ENCODE measurements at places on chromosomes 3 and 15. TPM values are rescaled to one million over a fixed set of nuclear protein-coding genes. Genes with fewer than 3 reads are reported as not detected.
A peak's percentile ranks its signal among the peaks of the same experiment; 100 is the strongest.

- peaks cover 12% of the 10 kb centered on the region for H3K4me1 ChIP-seq
- no peak overlapping the region for H3K27ac ChIP-seq
- no peak for DNase-seq
- peaks cover 32% of the 10 kb centered on the region for H3K36me3 ChIP-seq
Measured at GRCh38 chr3:197519801-197520211, 36.0 kb downstream of the BDH1 start.

- no peak overlapping the region for H3K27ac ChIP-seq
- no peaks in the 10 kb centered on the region for H3K4me1 ChIP-seq
- no peaks in the 10 kb centered on the region for H3K36me3 ChIP-seq
- H3K4me3 ChIP-seq: no peak overlapping the region
Measured at GRCh38 chr15:80445300-80446041, 41.3 kb downstream of the ARNT2 start.

DNA sequence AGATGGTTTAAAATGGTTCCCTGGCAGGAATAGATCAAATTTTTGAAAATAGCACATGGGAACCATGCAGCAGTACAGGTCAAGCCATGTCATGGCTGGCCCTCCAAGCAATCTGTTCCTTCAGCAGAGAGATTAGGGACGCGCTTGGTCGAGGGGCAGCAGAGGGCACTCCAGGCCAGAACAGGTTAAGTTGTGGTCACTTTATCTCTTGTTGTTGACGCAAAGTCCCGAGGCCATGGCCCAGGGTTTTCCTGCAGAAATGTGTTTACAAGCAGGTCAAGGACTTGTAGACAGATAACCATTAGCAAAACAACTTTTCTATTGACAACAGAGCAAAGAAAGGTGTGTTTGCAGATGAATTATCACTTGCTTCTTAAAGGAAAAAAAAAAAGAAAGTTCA is 570.0 kb upstream of the NR2F2 start:
- H3K27ac ChIP-seq: no peak overlapping the region
- no peak overlapping the region for H3K4me3 ChIP-seq
- no peak for DNase-seq

DNA sequence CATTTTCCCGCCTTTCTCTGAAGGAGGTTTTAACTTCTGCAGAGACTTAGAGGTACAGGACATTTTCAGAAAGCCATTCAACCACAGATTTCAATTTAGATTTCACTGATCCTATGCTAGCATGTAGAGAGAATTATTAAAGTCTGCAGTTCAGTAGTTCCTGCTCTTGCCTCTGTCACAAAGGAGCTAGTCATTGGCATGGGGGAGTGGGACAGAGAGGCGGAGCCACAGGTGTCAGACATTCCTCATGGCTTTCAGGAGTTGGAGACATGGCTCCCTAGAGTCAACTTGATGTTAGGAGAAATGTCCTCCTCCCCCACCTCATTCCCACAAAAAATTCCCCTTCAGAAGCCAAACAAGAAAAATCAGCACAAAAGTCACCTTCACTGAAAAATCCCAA is 66.0 kb upstream of the SIAH2 start:
- no peak overlapping the region for H3K4me3 ChIP-seq
- DNase-seq: no peak
- H3K36me3 ChIP-seq: no peaks in the 10 kb centered on the region
- no peaks in the 10 kb centered on the region for H3K4me1 ChIP-seq
- H3K27me3 ChIP-seq: peaks cover 4% of the 10 kb centered on the region

- peak overlapping the region; percentile 87 for H3K27ac ChIP-seq
- peaks cover 12% of the 10 kb centered on the region for H3K36me3 ChIP-seq
- H3K27me3 ChIP-seq: no peaks in the 10 kb centered on the region
- peak; percentile 49 for DNase-seq
Measured at GRCh38 chr3:129481766-129482332, 41.8 kb downstream of the IFT122 start.

The OXTR gene
- total RNA-seq: 0.82 TPM

GRCh38 chr3:5431811-5432378 is 244.4 kb downstream of the EDEM1 start:
- no peaks in the 10 kb centered on the region for H3K36me3 ChIP-seq
- no peak overlapping the region for H3K4me3 ChIP-seq
- H3K27ac ChIP-seq: no peak overlapping the region
- H3K27me3 ChIP-seq: peaks cover 2% of the 10 kb centered on the region

The CAMK2N2 gene
- total RNA-seq: not detected

DNA sequence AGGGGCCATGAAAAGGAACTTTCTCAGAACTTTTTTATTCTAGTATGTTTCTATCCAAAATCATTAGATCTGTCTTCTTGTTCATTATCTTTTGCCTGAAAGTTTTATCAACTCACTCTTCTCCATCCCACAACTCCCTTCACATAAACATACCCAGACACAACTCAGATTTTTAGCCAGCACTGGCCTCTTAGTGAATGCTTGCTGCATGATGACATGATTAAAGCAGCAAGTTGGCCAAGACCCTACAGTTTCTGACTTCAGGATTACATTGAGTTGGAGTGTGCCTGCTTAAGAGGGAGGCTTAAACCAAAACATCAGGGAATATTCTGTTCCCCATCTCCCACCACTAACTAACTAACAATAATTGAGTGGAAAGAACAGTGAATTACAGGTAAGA is 38.1 kb downstream of the PLSCR2 start:
- H3K36me3 ChIP-seq: no peaks in the 10 kb centered on the region
- no peak overlapping the region for H3K4me3 ChIP-seq
- DNase-seq: no peak
- H3K27ac ChIP-seq: no peak overlapping the region

The TRPM1 gene
- total RNA-seq: not detected

The RAB43 gene
- total RNA-seq: 52.0 TPM

DNA sequence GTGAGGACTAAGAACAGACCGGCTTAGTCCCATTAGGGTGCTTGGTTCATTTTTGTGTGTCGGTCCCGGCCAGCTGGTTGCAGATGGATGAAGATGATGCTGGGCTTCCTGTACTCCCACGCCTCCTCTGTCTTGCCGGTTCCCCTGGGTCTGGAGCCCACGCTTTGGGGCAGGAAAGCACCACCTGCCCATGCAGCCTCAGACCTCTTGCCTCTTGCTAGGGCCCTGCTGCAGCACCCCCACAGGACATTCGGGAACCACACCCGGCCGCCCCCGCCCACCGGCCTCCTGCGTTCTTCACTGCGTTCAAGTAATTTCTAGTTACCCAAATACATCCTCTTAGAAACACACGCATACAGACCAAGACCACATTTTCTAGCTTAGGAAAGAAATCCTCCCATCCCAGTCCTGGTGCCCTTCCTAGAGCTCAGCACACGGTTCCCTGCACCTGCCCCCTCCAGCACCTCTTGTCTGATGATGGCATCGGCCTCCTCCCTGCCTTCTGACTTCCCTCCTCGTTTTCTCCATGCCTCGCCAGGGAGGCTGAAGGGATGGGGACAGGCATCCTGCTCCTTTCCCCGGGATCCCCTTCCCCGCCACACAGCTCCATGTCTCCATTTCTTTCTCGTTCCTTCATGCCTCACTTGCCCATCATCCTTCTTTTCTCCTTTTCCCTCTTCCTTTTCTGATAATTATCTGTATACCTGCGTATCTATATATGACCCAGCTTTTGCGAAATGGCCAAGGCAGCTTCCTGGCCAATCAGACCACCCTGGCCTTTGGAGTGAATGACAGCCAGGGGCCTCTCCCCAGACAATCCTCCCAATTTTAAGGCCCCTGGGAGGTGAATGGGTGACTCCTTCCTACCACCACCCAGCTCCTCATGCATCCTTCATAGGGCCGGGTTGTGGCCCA is 30.9 kb downstream of the FAM3D start:
- H3K4me1 ChIP-seq: no peaks in the 10 kb centered on the region
- no peak overlapping the region for H3K4me3 ChIP-seq
- no peaks in the 10 kb centered on the region for H3K36me3 ChIP-seq

GRCh38 chr15:28967066-28967465 is 81.3 kb downstream of the APBA2 start:
- no peaks in the 10 kb centered on the region for H3K36me3 ChIP-seq
- H3K4me3 ChIP-seq: no peak overlapping the region
- no peak overlapping the region for H3K27ac ChIP-seq
- H3K27me3 ChIP-seq: peaks cover 2% of the 10 kb centered on the region
- DNase-seq: no peak
- H3K4me1 ChIP-seq: no peaks in the 10 kb centered on the region

The BFSP2 gene
- total RNA-seq: not detected

The FGF12 gene
- not detected for total RNA-seq

- no peak overlapping the region for H3K4me3 ChIP-seq
- peaks cover 1% of the 10 kb centered on the region for H3K36me3 ChIP-seq
- peaks cover 26% of the 10 kb centered on the region for H3K4me1 ChIP-seq
- peak overlapping the region; percentile 88 for H3K27ac ChIP-seq
- DNase-seq: no peak
Measured at GRCh38 chr15:80031841-80032240, 27.6 kb upstream of the ZFAND6 start.

The GPR27 gene
- 1.0 TPM for total RNA-seq

DNA sequence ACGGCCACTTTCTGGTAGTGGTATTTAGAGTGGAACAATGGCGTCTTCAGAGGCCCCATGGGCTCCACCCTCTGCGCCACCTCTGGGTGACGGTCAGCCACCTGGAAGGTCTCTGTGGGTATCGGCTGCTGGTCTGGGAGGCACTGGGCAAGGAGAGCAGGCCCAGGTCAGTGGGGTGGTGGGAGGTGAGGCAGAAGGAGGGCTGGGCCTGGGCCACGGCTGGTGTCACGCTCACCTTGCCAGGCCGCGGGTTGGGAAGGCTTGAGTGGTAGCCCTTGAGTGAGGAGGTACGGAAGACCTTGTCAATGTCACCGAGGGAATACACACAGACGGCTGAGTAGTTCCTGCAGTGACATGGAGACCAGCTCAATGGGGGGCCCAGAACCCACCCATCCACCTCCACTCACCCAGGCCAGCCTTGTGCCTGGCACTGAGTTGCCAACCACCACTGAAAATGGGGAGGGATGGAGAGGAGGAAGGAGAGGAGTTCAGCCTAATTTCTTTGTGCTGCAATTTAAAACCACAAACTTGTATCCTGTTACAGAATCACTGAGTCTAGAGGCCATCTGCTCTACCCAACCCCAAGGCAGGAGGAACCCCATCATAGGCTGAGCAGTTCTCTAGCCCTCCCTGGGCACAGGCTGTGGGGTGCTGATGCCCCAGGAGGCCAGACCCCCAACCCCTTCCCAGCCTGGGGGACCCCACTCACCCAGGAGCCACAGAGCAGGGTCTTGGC is 19.0 kb downstream of the SEMA7A start:
- DNase-seq: no peak
- H3K27me3 ChIP-seq: no peaks in the 10 kb centered on the region
- peak overlapping the region; percentile 79 for H3K27ac ChIP-seq
- H3K4me3 ChIP-seq: no peak overlapping the region

DNA sequence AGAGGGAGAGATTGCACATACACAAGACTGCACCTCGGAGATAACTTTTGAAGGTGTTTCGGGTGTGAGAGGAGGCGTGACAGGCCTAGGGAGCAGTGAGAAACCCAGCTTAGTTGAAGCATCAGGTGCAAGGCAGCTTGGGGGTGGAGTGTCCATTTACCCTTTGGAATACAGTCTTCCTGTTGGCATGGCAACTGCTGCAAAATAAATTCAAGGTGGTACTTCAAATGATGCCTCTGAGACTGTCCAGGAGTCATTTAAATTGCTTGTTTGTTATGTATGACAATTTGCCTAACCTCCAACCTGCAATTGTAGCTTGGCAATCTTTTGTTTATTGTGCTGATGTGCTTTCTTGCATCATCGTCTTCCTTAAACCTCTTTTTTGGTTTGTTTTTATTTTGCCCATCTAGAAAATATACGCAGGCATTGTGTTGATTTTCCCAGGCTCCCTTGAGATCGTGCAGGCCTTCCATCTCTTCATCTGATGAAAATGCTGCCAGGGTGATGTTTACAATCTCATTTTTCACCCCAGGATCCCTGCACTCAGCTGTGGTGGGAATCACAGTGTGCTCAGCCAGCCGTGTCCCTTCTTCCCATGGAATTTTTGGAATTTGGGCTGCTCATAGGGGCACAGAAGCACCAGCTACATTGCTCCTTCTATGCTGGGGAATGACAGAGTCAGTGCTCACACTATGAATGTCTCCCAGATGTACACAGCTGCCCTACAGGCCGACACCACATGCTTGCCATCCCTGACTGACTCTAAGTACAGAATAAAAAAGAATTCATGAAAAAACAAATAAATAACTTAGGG is 583.1 kb upstream of the CFAP20DC start:
- no peaks in the 10 kb centered on the region for H3K36me3 ChIP-seq
- H3K27me3 ChIP-seq: no peaks in the 10 kb centered on the region
- H3K4me1 ChIP-seq: no peaks in the 10 kb centered on the region
- DNase-seq: no peak
- no peak overlapping the region for H3K4me3 ChIP-seq
- no peak overlapping the region for H3K27ac ChIP-seq

GRCh38 chr15:77024273-77025082 is 29.6 kb downstream of the PSTPIP1 start:
- no peak overlapping the region for H3K4me3 ChIP-seq
- peaks cover 53% of the 10 kb centered on the region for H3K4me1 ChIP-seq
- H3K27me3 ChIP-seq: no peaks in the 10 kb centered on the region
- H3K27ac ChIP-seq: peak overlapping the region; percentile 80
- H3K36me3 ChIP-seq: peaks cover 59% of the 10 kb centered on the region

GRCh38 chr15:62119227-62119864 is 45.7 kb downstream of the C2CD4B start:
- H3K4me3 ChIP-seq: no peak overlapping the region
- peaks cover 3% of the 10 kb centered on the region for H3K36me3 ChIP-seq
- peak; percentile 10 for DNase-seq

DNA sequence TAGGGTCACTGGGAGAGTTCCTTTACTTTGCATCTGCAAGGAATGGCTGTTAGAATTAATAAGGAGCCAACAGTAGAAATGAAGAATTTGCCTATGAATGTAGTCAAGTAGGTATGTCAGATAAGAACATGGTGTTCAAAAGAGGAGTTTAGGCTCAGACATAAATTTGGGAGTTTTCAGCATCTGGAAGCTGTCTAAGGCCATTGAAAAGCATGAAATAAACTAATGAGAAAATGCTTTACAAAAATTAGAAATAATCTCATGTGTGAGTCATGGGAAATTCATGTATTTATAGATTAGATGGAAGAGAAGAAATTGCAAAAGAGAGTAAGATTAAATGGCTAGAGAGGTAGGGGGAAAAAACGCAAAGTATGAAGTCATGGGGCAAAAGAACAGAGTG is 201.9 kb downstream of the DIPK2A start:
- H3K4me3 ChIP-seq: no peak overlapping the region
- DNase-seq: no peak
- no peaks in the 10 kb centered on the region for H3K27me3 ChIP-seq
- H3K36me3 ChIP-seq: no peaks in the 10 kb centered on the region
- H3K27ac ChIP-seq: no peak overlapping the region

GRCh38 chr3:115667738-115668065 is 44.4 kb downstream of the GAP43 start:
- H3K4me3 ChIP-seq: no peak overlapping the region
- peaks cover 11% of the 10 kb centered on the region for H3K27me3 ChIP-seq
- H3K36me3 ChIP-seq: no peaks in the 10 kb centered on the region
- DNase-seq: no peak

The MKRN3 gene
- total RNA-seq: 3.4 TPM

The ARNT2 gene
- total RNA-seq: not detected

The CYFIP1 gene
- 14.6 TPM for total RNA-seq

The TIMP4 gene
- total RNA-seq: not detected

GRCh38 chr15:38354315-38354929 is 99.5 kb upstream of the FAM98B start:
- H3K27ac ChIP-seq: no peak overlapping the region
- peaks cover 16% of the 10 kb centered on the region for H3K27me3 ChIP-seq
- peak; percentile 56 for DNase-seq

The DUOX2 gene
- total RNA-seq: not detected
